ENCODE measurements at places on chromosomes 1 and 21.

- no peak for DNase-seq
- H3K36me3 ChIP-seq, result no peaks in the 10 kb centered on the region
- H3K27ac ChIP-seq, result no peak overlapping the region
- H3K27me3 ChIP-seq, result no peaks in the 10 kb centered on the region
- H3K4me3 ChIP-seq, result no peak overlapping the region
Measured at GRCh38 chr21:24310788-24311187, 1296.5 kb downstream of the MRPL39 start.

- H3K36me3 ChIP-seq, result no peaks in the 10 kb centered on the region
- no peak for DNase-seq
- H3K27me3 ChIP-seq, result no peaks in the 10 kb centered on the region
- H3K27ac ChIP-seq, result no peak overlapping the region
Measured at GRCh38 chr1:157302724-157303123, 164.5 kb upstream of the ETV3 start.

DNA sequence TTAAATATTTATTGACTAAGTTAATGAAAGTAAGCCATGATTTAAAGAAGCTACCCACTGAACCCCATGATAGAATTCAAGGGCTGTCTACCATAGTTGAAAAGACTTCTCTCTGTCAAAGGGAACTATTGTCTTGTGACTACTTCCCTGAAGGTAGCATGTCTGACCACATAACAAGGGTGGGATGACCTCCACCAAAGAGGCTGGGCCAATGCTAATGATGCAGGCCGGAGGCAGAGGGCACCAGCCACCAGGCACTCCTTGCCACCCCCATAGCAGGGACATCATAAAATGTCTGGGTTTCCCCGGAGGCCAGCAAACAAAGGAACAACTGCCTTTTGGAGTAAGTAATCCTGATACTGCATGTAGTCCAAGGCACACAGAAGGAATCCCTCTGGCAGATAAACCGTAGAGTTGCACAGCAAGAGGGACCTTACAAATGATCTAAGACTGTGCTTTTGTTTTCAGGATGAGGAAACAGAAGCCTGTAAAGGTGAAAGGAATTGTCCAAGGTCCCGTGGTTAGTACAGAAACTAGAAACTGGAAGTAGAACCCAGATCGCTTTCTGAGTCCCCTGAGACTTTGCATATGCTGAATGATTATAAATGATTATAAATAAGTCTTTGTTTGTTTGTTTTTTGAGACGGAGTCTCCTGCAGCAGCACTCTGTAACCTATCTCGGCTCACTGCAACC lies 33.5 kb upstream of the ITPKB start:
- no peak overlapping the region for H3K4me3 ChIP-seq
- H3K36me3 ChIP-seq, result no peaks in the 10 kb centered on the region
- no peaks in the 10 kb centered on the region for H3K27me3 ChIP-seq
- H3K4me1 ChIP-seq, result peaks cover 4% of the 10 kb centered on the region

GRCh38 chr1:238898856-238899255 lies 487.5 kb upstream of the CHRM3 start:
- no peaks in the 10 kb centered on the region for H3K36me3 ChIP-seq
- no peak overlapping the region for H3K4me3 ChIP-seq
- no peak for DNase-seq
- H3K27ac ChIP-seq, result no peak overlapping the region
- no peaks in the 10 kb centered on the region for H3K27me3 ChIP-seq

DNA sequence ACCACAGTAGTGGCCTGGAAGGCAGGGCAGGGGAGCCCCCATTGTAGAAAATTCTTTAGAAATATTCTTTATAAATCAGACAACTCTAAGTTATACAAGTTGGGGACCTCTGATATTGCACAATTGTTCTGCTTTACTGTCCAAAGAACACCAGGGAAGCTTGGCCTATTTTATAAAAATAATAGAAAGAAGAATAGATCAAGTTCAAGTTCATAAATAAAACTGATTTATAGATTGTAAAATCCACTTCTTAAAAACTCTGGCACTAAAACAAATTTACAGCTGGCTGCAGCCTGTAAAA lies 55.0 kb upstream of the GALNT2 start:
- H3K27me3 ChIP-seq, result peaks cover 2% of the 10 kb centered on the region
- no peaks in the 10 kb centered on the region for H3K36me3 ChIP-seq
- no peak overlapping the region for H3K27ac ChIP-seq
- H3K4me3 ChIP-seq, result no peak overlapping the region
- no peaks in the 10 kb centered on the region for H3K4me1 ChIP-seq
- no peak for DNase-seq

- DNase-seq, result no peak
- H3K27me3 ChIP-seq, result no peaks in the 10 kb centered on the region
- H3K4me3 ChIP-seq, result peak overlapping the region; percentile 79
- peaks cover 10% of the 10 kb centered on the region for H3K36me3 ChIP-seq
Measured at GRCh38 chr1:27343639-27344025, 1.8 kb downstream of the SYTL1 start.

- H3K27ac ChIP-seq, result peak overlapping the region; percentile 30
- H3K27me3 ChIP-seq, result no peaks in the 10 kb centered on the region
- peaks cover 3% of the 10 kb centered on the region for H3K4me1 ChIP-seq
- no peak for DNase-seq
Measured at GRCh38 chr1:31626223-31627207, 9.0 kb downstream of the HCRTR1 start.

- H3K27ac ChIP-seq, result no peak overlapping the region
- no peaks in the 10 kb centered on the region for H3K4me1 ChIP-seq
- no peak overlapping the region for H3K4me3 ChIP-seq
Measured at GRCh38 chr1:242240077-242240476, 241.2 kb upstream of the MAP1LC3C start.

DNA sequence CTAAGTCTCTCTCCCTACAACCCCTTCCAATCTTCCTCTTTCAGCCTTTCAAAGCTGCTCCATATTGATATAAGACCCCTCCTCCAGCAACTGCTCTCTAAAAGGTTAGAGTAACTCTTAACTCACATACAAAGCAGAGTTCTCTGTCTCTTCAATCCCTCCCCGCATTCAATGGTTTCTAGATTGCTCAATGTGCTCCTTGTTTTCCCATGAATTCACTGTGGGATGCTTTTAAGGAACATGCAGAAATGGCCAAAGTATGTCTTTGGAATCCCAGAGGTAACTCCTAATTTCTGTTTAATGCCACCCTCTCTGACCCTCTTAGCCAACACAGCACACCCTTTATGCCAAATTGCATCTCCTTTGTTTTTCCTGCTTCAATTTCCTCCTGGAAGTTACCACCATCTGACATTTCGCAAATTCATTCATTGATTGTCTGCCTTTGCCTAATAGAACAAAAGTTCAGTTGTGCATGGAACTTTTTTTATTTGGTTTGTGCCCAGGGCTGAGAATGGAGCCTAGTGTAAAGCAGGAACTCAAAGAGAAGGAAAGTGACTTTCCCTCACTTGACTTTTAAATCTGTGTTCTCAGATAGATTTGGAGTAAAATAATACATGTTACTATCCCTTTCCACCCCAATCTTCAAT lies 172.7 kb upstream of the C8B start:
- H3K4me3 ChIP-seq, result no peak overlapping the region
- no peaks in the 10 kb centered on the region for H3K36me3 ChIP-seq
- no peak for DNase-seq
- H3K27ac ChIP-seq, result no peak overlapping the region

DNA sequence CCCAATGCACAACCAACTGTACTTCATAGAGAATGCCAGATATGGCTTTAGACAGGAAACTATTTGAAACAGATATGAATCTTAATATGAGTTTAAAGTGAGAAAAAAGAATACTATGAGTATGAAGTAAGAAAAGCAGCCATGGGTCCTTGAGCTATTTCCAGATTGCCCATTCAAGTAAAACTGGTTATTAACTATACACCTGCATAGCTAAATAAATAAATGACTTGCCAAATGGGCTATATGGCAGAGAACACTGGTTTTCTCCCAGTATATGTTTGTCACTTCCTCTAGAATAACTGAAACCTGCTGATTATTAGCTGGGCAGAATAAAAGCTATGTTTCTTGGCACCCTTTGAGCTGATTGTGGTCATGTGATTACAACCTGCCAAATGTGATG lies 17.0 kb upstream of the CD1C start:
- no peak for DNase-seq
- no peak overlapping the region for H3K27ac ChIP-seq
- no peak overlapping the region for H3K4me3 ChIP-seq
